Posterior vena cava (tissue), 2 donors: ENCODE measurements at places on chromosomes 5 and 9. TPM values are rescaled to one million over a fixed set of nuclear protein-coding genes. Genes with fewer than 3 reads are reported as not detected.

DNA sequence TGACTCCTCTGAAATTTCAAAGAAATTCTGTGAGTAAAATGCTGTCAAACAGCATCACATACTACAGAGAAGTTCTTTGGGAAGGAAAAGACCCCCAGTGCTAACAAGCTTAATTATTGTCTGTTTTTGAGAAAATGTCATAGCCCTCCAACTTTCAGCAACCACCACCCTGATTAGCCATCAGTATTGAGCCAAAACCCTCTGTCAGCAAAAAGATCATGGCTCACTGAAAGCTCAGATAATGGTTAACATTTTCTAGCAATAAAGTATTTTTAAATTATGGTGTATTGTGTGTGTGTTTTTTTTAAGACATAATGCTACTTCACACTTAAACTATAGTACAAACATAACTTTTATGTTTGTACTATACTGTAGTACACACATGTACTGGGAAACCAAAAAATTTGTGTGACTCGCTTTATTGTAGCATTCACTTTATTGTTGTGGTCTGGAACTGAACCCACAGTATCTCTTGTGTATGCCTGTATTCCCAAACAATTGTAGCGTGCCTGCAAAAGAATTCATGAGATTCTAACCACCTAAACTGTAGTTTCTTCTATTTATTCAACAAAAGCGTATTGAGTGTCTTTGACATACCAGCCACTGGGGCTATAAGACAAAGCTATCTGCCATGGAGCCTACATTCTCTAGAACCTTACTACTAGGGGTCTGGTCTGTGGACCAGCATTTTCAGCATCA lies 31.6 kb downstream of the TLE4 start:
- DNase-seq = no peak

DNA sequence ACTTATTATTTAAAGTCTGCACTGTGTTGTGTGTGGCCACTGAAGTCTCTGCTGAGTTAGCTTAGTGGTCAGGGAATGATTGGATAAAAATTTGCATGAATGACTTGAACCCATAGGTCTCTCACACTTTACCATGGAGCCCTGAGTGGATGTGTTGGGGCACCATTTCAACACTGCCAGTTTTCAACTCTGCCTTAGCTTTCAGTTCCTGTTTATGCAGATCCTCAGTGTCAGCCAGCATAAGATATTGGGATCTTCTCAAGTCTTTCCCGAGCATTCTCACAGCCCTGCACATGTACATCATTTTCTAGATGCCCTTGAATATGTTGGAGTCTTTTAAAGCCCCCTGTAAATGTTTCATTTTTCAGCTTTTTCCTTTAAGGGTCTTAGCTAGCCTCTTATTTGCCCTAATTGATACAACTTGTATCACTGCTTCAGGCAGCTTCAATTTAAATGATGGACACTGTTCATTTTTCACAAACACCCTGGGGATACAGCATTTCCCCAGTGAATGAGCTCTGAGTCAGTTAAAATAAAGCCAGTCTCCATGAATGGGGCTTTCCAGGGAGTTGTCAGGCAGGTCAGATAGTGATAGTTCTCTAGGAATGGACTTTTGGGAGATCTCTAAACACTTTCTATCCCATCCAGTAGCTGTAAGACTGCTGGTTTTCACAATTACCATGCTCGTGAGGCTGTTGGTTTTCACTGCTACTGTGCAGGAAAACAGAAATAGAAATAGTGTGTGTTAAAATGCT lies 211.9 kb upstream of the PAPPA start:
- DNase-seq = no peak

- DNase-seq = no peak
Measured at GRCh38 chr5:143054480-143054941, 284.3 kb downstream of the ARHGAP26 start.

- no peak for DNase-seq
Measured at GRCh38 chr9:20611691-20612287, 10.5 kb downstream of the MLLT3 start.

GRCh38 chr5:82942083-82942881 lies 134.9 kb downstream of the TMEM167A start:
- DNase-seq = no peak

DNA sequence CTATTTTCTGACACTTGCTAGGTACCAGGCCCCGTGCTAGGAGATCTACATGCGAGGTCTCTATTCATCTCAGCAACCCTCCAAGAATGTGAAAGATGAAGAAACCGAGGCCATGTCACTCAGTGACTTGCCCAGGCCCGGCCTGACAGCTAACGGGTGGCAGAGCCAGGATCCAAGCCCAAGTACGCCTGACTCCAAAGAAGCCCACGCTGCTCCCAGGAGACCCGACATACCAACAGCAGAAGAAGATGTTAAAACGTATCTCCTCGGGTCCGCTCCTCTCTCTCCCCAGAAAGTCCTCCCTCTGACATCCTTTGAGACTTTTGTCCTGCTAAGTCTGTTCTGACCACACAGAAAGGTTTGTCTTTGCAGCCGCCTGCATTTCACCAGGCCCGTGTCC lies 65.2 kb downstream of the CRB2 start:
- peak; percentile 25 for DNase-seq

- peak; percentile 83 for DNase-seq
Measured at GRCh38 chr9:4299005-4299795, 668 bp downstream of the GLIS3 start.

- DNase-seq = no peak
Measured at GRCh38 chr5:138226910-138227309, 13.8 kb upstream of the CDC23 start.

PLPPR1 gene
- total RNA-seq = not detected

PRLR gene
- 2.5 TPM for total RNA-seq

- no peak for DNase-seq
Measured at GRCh38 chr5:105745111-105745510, 1925.6 kb downstream of the EFNA5 start.

COL27A1 gene
- total RNA-seq = 6.7 TPM

GRCh38 chr5:115124741-115125140 lies 45.0 kb downstream of the TRIM36 start:
- no peak for DNase-seq

STKLD1 gene
- 1.2 TPM for total RNA-seq

DNA sequence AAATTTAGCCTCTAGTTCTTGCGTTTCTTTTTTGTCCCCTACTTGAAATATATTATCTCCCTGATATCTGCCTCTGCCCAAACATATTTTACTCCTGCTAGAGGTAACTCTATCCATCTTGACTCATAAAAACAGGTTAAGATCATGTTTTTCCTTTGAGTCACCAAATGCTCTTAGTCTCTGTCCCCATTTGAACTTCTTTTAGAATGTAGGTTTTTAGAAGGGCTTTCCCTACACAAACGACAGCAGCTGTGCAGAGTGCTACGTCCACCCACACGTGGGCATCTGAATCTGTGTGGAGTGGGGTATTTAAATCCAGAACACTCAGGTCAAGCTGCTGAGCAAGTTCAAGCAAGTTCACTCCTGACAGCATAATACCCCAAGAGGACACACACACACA lies 2.2 kb downstream of the HSD17B3 start:
- no peak for DNase-seq

GRCh38 chr9:90767523-90768100 lies 34.0 kb upstream of the SYK start:
- DNase-seq = no peak
